ENCODE measurements at places on chromosomes 7 and 10.
A peak's percentile ranks its signal among the peaks of the same experiment; 100 is the strongest.

GRCh38 chr10:95261926-95262325, 28.9 kb downstream of the PDLIM1 start:
- no peak for DNase-seq

- DNase-seq: no peak
Observed at GRCh38 chr7:124058515-124058914, 25.6 kb upstream of the TMEM229A start.

DNA sequence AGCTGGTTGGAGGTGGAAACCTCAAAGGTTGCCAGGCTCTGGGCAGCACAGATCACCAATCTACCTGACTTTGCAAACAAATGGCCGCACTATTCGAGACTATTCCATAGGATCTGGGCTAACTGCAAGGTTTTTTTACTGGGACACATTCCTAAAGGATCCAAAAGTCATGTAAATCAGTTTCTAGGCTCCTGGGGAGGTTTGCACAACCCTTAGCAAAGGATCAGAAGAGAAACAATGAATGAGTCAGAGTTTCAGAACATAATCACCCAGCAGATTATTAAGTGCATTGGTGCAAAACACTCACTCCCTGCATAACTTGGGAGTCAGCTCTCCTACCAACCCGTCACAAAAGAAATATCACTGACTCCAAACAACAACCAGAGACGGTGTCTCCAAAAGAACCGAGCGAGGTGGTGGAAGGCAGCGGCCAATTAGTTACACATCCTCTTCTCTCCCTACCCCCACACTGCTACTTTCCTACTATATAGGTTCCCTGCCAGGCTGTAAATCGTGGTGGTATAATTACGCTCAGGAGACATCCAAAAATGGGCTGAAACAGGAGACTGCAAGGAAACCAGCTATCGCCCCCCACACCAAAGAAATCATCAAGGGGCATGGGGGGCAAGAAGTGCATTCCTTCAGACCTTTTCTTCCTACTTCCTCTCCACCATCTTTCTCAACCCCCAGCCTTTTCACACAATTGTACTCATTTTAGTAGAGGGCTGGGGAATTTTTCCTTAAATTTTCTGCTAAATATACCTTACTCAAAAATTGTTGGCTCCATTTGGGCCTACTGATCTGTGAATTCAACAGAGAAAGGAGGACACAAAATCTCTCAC, 3.2 kb downstream of the UBE2H start:
- DNase-seq: peak; percentile 53

- no peak for DNase-seq
Observed at GRCh38 chr7:102874966-102875365, 37.8 kb upstream of the LRRC17 start.

- no peak for DNase-seq
Observed at GRCh38 chr10:96922978-96923948, 91.2 kb downstream of the LCOR start.

DNA sequence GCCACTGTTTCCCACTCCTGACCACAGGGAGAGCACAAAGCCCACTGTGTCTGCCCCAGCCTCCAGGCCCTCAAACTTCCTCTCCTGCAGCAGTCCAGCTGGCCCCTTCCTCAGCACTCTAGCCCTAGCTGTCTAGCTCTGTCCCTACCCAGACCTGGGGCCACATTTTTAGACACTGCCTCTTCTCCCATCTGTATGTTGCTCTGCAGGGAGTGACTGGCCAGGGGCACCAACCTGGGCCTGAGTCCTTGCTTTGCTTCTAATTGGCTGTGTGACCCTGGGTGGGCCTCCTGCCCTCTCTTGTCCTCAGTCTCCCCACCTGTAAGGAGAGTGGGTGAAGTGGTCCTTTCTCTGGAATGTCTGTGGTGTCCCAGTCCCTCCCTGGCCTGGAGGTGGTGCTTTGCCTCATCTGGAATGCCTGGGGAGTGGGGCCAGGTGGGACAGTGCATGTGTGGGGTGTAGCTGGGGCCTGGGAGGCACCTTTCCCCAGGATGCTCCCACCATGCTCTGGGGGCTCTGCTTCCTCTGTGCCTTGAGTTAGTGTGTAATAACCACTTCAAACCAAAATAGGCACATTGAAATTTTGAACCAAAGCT, 25.1 kb downstream of the AQP1 start:
- DNase-seq: no peak

- DNase-seq: peak; percentile 81
Observed at GRCh38 chr7:33722383-33723101, 182.8 kb upstream of the BMPER start.

DNA sequence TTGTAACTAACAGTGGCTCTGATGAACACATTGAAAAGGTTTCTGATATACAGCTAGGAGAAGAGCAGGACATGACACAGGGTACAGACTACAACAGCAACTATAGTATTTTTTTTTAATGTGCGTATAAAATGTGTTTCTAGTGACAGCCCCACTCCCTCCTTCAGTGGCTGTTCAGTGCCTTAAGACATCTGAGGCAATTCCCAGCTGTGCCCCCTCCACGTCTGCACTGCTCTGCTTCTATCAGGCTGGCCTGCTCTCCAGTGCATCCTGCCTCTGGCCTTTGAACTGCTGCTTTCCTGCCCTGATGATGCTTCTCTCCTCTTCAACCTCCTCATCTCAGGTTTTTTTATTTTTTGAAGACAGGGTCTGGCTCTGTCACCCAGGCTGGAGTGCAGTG, 111.2 kb downstream of the SPAG6 start:
- no peak for DNase-seq

DNA sequence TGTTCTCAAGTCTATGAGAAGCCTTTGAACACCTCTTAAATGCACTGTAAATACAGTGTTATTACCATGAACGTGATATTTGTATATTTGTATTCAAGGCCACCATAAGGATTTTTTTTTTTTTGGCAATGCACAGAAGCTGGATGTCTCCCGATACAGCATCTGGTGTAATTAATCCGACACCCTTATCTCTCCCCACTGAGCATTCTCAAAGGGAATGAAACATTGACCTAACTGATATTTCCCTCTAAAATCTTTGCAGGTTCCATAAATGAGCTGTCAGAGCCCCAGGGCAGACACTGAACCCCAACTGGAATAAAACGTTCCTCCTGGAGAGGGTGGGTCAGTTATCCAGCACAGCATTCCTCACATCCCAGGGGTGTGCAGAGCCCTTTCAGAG, 316.6 kb downstream of the PAXIP1 start:
- DNase-seq: peak; percentile 4

GRCh38 chr7:139476139-139476538, 7.3 kb downstream of the KLRG2 start:
- DNase-seq: no peak

DNA sequence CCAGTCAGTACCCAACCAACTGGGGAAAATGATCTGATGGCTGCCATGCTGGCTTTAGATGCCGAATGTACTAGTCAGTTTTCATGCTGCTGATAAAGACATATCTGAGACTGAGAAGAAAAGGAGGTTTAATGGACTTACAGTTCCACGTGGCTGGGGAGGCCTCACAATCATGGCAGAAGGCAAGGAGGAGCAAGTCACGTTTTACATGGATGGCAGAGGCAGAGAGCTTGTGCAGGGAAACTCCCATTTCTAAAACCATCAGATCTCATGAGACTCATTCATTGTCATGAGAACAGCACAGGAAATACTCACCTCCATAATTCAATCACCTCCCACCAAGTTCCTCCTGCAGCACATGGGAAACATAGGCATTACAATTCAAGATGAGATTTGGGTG, 508.9 kb upstream of the NRP1 start:
- no peak for DNase-seq

DNA sequence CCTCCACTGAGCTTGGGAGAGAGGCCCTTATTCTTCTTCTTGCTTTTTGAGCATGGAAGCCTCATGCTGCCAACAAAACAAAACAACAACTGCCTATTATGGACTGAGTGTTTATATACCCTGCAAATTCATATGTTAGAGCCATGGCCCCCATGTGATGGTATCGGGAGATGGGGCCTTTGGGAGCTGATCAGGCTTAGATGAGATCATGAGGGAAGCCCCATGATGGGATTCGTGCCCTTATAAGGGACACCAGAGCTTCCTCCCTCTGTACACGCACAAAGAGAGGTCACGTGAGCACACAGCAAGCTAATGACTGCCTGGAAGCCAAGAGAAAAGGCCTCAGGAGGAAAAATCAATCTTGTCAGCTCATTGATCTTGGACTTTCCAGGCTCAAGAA, 235.0 kb downstream of the FANK1 start:
- DNase-seq: peak; percentile 65

DNA sequence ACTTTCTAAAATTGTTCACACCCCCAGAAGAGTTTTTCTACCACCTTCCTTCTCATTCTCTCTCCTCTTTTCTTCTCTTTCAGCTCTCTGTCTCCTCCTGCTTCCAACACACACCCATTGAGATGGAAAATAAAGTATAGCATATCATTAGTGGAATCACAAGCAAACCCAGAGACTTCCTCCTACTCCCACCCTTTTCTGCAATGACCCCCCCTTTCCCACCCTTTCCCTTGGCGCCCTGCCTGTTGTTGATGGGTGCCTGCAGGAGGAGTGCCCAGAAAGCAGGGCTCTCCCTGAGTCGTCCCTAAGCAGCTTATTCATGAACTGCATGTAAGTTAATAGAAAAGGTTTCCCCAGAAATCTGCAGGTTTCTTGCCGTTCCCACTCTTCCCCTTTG, 300.0 kb downstream of the PLXNA4 start:
- DNase-seq: no peak

DNA sequence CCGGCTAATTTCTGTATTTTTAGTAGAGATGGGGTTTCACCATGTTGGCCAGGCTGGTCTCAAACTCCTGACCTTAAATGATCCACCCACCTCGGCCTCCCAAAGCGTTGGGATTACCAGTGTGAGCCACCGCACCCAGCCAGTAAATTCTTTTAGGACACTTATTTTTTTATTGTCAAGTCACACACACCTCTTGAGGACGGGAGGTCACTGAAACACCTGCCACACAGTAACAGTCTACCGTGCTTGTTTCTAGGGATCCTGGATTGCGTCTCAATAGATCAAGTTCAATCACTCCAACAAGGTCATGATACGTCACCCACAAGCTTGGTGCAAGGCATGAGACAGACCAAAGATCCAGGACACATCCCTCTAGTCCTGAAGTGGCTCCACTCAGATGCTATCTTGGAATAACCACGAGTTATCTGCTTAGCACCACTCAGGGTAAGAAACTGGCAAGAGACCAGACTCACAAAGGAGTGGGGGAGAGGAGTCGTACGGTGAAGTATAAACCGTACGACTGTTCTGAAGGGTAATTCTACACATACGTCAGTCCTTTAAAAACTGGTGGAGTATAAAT, 58.9 kb upstream of the NCAPG2 start:
- no peak for DNase-seq

DNA sequence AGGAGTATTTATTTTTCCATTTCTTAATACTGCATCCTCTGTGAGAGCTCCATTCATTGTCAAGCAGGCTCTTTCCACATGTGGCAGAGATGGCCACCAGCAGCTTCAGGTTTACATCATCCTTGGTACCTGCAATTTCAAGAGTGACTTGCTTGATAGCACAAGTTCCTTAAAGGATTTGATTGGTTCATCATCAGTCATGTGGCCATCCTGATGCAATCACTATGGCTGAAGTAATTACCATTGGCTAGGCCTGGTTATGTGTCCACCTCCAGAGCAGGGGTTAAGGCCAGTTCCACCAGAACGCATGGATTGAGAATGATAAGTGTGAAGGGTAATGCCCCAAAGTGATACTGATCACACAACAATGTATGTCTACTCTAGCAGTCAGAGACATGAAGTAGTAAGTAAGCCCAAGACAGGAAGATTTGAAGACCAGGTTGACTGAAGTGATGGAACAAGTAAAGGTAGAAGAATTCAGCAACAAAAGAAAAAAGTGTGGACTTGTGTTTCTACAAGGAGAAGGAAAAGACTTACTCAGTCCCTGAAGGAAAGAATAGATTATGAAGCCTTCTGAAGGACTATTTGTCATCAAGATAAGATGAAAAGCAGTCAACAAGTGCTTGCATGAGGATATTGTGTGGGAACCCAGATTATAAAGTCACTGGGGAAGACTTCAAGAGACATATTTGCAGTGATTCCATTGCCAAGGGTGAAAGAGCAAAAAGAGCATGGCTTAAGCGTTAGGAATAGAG, 26.4 kb upstream of the PRKAR2B start:
- DNase-seq: no peak

DNA sequence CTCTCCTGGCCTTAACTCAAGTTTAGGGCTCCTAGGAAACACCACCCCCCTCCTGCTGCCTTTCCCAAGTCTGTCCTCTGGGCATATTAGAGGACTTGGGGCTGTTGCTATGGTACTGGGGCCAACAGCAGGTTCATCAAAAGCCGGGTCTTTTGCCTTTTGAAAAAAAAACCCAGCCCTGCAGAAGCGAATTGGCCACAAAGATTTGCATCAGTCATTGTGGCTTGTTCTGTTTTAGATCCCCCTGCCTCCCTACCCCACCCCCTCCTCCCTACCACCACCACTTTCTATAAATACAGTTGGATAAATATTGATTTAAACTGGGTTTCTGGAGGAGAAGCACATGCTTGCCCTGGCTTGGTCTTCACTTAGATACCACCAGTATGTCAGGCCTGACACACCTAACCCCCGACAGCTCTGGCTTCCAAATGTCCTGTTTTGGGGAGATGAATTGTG, 7.0 kb downstream of the MXI1 start:
- peak; percentile 72 for DNase-seq

DNA sequence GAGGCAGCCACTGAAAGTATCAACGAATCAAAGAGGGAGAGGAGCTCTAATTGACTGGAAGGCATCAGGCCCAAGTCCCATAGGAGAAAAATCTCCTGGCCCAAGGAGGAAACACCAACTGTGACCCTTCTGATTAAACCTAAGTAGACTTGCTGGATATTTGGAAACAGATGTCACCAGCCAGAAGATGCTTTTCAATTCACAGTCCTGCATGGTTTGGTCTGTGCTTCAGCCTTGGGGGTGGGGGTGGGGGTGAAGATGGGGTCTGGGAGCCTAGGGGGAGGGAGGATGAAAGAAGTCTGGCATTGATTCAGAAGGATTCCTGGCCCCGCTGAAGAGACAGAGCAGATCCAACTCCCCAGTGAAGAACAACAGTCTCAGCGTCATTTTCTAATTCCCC, 623.7 kb downstream of the PARD3 start:
- DNase-seq: no peak

DNA sequence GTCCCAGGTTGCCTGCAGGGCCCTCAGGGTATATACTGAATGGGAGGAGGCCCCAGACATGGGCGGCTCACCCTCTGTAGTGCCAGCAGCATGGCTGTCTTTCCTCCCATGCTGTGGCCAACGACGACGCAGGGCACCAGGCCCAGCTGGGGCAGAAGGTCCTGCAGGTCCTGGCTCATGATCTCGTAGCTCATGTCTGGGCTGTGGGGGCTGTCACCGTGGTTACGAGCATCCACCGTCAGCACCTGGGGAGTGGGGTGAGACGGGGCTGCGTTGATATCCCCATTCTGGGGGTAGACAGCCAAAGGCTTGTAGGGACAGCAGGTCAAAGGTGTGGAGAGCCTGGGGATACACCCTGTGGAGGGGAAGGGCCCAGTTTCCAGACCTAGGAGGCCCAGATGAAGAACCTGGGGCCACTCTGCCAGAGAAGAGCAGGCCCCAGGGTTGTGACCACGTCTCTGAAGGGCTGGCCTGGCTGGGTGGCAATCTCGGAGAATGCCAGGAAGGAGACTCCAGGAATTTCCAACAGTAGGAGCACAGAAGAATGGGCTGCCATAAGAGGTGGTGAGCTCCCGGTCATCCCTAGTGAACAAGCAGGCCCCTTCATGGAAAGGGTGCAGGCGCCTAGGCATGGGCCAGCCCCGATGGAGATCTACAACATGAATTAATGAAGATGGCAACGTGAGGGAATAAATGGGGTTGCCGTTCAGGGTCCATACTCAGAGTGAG, 947 bp downstream of the ABHD11 start:
- no peak for DNase-seq

- DNase-seq: peak; percentile 9
Observed at GRCh38 chr10:16458166-16458955, 21.6 kb downstream of the PTER start.

All from brain (organoid and tissue), 16 donors.